Skin of body (tissue), 3 donors: ENCODE measurements at places on chromosomes 3 and 15.

GRCh38 chr15:34318277-34319079 is 19.1 kb downstream of the SLC12A6 start:
- DNase-seq = peak; percentile 3

DNA sequence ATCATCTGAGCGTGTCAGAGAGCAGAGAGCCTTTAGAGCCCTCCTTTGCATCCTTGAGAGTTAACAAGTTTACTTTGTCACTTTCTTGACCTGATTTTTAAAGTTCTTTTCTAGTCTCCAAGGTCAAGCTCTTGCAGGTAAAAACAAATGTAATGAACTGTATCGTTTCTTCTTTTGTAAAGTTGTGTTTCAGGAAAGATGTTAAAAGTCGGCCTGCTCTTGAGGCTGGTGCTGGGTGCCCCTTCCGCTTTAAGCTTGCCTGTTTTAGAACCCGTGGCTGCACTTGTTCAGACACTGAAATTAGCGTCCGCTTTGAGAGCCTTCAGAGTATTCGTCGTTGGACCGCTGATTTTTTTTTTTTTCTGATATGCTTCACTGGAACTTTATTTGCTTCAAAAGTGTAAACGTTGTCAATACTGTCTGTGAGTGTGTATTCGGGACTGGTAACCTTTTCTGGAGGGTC is 52.6 kb upstream of the ULK4 start:
- DNase-seq = peak; percentile 33

GRCh38 chr3:111538681-111539083 is 3.3 kb upstream of the CD96 start:
- no peak for DNase-seq

DNA sequence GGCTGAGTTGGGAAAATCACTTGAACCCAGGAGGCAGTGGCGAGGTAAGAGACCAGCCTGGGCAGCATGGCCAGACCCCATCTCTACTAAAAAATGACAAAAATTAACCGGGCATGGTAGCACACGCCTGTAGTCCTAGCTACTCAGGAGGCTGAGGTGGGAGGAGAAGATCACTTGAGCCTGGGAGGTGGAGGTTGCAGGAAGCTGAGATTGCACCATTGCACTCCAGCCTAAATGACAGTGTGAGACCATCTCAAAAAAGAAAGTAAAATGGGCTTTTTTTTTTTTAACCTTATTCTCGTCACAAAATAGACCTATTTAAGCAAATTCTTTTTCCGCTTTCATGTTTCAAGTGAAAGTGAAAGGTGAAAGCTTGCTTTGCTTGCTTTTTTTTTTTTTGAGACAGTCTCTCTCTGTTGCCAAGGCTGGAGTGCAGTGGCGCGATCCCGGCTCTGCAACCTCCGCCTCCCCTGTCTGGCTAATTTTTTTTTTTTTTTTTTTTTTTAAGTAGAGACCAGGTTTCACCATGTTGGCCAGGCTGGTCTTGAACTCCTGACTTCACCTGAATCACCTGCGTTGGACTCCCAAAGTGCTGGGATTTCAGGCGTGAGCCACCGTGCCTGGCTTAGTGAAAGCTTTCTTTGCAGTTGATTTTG is 3.6 kb downstream of the PDIA3 start:
- no peak for DNase-seq

DNA sequence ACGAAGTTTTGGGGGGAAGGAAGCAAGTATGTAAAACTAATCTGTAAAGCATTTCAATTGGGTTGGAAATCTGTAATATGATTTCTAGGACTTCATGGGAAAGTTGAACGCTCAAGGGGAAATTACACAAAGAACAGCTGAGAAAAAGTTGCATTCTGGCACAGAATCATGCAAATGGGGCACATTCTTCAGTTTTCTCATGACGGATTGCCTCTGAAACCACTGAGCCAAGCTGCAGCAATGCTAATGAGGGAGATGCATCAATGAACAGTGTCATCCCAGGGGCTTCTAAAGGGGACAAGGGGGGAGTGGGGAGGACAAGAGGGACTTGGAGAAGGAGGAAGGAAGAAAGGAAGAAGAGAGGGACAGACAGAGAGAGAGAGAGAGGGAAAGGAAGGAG is 291.4 kb upstream of the ATP11B start:
- DNase-seq = peak; percentile 15

DNA sequence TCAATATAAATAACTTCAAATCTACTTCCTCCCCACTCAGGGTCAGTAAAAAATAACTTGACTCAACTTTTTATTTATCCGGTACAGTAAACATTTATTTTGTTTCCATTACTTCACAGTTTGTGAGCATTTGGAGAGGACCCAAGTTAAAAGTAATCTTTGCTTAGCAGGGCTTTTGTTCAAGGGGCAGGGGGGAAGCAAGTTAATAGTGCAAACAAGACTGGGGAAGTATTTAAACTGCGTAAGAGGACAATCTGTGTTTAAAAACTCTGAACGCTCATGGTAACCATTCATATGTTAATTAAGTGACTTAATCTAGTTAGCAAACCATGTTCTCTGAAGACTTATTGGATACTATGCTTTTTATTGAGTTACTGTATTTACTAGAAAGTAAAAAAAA is 346.2 kb downstream of the SLC9A9 start:
- DNase-seq = no peak

DNA sequence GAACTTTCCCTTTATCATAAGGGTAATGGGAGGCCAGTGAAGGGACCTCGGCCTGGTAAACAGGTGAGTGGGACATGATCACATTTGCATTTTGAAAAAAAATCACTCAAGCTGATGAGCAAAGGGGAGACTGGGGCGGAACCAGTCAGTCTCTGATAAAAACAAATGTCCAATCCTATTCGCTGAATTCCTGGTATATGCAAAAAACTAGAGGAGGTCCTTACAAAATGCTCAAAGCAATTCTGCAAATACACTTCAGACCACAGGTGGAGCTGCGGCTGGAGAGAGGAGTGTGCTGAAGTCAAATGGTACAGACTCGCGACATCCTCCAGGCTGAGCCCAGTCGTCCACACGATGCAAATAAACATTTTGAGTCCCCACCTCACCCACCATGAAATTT is 166.7 kb downstream of the FOXP1 start:
- no peak for DNase-seq

GRCh38 chr15:69311319-69311721 is 12.6 kb downstream of the PAQR5 start:
- DNase-seq = no peak

GRCh38 chr3:98784666-98785600 is 21.8 kb downstream of the ST3GAL6 start:
- DNase-seq = no peak

- no peak for DNase-seq
Measured at GRCh38 chr3:39185326-39185958, 7.0 kb downstream of the XIRP1 start.

GRCh38 chr3:64267721-64268604 is 42.7 kb upstream of the PRICKLE2 start:
- peak; percentile 71 for DNase-seq

GRCh38 chr3:45647148-45647619 is 42.0 kb upstream of the SACM1L start:
- peak; percentile 44 for DNase-seq

DNA sequence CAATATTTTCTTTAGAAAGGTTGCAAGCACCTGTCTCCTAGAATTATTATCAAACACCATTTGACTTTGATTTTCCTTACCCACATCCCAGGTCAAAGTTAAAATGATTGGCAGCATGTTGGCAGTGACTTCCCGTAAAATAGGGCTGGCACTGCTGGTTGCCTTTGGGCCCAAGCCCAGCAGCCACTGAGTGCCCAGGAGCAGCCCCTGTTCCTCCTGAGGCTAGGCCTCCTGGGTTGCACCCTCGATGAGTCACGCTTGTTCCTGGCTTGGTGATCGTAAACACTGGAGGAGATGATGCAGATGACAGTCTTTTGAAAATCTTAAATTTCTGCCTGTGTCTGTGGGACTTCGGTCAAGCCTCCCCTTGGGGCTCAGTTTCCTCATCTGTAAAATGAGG is 290.0 kb downstream of the TLE3 start:
- DNase-seq = no peak

DNA sequence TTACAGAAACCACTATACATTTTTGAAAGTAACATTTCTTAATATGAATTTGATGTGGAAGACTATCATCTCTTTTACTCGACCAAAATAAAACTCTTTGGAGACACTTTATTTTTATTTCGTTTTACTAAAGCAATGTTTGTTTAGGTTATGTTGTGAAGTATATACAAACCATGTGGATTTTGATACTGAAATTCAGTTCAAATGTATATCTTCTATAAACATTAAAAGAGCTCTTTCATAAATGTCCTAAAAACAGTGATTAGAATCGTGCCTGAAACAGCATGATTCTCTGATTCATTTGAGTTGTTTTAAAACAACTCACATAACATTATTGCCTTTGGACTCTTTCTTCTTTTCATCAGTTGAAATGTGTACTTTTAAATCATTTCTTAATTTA is 373.7 kb upstream of the GOLIM4 start:
- DNase-seq = no peak

DNA sequence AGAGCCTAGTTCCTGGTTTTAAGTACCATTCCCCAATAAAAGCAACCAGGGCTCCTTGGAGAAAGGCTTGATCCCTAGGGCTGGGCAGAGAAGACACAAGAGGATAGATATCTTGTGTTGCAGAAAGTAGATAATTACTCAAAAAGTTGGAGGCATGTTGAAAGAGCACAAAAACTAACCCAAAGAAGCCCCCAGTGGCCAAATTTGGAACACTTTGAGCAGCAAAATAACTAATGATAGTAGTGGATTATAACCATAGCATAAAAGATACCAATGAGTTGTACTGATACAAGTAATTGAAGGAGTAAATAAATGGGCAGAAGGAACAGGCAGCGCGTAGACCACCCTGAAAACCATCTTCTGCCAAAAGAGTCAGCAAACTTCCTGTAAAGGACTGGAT is 12.0 kb downstream of the EXOSC7 start:
- DNase-seq = no peak

GRCh38 chr15:75663931-75664421 is 16.3 kb downstream of the SNX33 start:
- DNase-seq = no peak

GRCh38 chr3:49740427-49740826 is 16.7 kb upstream of the GMPPB start:
- DNase-seq = no peak

DNA sequence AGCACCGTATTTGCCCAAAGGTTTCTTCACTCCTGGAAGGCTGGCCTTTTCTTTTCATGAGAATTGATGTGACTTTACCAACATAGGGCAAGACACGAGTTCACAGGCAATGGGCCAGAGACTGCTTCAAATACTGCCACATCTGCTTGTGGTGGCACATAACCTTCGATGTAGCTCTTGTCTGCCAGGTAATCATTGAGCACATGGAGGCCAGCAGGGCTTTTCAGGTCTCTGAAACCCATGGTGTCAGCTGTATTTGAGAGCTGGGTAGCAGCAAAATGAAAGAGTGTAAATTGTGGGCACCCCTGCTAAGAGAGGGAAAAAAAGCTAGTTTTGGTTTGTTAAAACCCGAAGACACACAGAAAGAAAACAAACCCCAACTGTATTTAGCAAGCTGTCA is 200.7 kb downstream of the NAALADL2 start:
- no peak for DNase-seq

DNA sequence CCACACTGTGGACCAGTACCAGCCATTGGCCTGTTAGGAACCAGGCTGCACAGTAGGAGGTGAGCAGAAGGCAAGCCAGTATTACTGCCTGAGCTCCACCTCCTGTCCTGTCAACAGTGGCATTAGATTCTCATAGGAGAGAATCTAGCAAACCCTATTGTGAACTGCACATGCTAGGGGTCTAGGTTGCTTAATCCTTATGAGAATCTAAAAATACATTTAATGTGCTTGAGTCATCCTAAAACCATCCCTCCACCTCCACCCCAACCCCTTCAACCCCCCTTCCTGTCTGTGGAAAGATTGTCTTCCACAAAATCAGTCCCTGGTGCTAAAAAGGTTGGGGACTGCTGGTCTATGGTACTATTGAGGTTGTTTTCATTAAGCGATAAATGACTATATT is 49.3 kb upstream of the KCNAB1 start:
- DNase-seq = no peak

GRCh38 chr3:141388395-141388794 is 20.1 kb downstream of the ZBTB38 start:
- DNase-seq = no peak

DNA sequence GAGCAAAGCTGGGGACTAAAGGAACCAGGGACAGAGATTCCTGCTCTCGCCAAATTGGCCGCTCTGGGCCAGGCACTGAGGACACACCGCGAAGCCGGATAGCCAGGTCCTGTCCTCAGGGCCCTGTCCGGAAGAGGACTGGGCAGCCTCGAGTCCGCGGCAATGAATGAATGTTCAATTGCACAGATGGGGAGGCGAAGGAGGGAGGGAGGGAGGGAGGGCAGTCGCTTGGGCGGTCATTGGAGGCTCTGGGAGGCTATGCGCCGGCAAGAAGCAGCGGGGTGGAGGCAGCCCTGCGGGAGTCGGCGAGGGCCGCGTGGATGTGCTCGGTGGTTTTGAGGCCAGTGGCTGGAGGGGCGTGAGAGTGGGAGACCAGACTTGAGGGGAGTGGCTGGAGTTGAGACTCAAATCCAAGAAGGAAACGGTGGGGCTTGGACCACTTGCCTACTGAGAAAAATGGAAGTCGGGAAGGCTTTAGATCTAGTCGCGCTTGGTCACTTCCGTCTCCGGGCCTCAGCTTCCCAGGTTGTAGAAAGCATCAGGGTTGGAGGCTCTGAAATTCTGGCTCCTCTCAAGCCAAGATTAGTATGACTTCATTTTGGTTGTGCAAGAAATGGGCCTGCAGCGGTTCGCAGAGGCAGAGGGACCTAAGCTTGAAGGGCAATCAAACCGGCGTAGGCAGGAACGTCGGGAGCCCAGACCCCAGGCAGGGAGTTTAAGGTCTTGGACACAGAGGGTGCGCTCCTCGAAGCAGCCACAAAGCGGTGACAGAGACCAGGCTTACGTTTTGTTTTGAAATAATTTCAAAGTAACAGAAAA is 21.1 kb upstream of the PLXND1 start:
- DNase-seq = peak; percentile 89

- DNase-seq = no peak
Measured at GRCh38 chr3:28232659-28233058, 8.8 kb upstream of the CMC1 start.

DNA sequence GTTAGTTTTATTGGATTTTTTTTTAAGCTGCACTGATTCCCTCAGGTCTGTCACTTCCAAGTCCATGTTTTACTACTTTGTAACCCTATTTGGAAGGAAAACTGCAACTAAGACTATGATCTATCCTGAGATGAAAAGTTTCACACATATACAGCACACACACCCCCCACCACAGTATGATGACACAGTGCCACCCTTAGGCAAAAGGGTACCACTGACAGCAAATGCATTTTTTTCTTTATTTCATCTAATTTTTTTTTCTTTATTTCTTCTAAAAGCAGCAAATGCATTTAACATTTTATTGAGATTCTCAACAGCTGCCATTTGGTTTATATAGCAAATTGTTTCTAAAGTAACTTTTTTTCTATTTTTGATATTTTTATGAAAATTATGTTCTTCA is 21.2 kb downstream of the NGRN start:
- peak; percentile 44 for DNase-seq

GRCh38 chr3:140177943-140178342 is 243.0 kb downstream of the CLSTN2 start:
- no peak for DNase-seq

- no peak for DNase-seq
Measured at GRCh38 chr3:192636517-192637444, 90.6 kb downstream of the FGF12 start.

GRCh38 chr15:76398317-76399104 is 61.9 kb downstream of the ISL2 start:
- DNase-seq = no peak

- no peak for DNase-seq
Measured at GRCh38 chr15:81174125-81174791, 22.4 kb upstream of the IL16 start.

- no peak for DNase-seq
Measured at GRCh38 chr3:127739347-127740135, 66.8 kb downstream of the ABTB1 start.

GRCh38 chr3:180383332-180384020 is 218.5 kb upstream of the TTC14 start:
- DNase-seq = no peak
